Activated CD8-positive, alpha-beta memory T cell treated with anti-CD3 and anti-CD28 coated beads for 4 hours (primary cell): ENCODE measurements at places on chromosomes 7 and 10.

GRCh38 chr7:150404172-150404804, 25.2 kb downstream of the ZNF775 start:
- DNase-seq, result no peak

DNA sequence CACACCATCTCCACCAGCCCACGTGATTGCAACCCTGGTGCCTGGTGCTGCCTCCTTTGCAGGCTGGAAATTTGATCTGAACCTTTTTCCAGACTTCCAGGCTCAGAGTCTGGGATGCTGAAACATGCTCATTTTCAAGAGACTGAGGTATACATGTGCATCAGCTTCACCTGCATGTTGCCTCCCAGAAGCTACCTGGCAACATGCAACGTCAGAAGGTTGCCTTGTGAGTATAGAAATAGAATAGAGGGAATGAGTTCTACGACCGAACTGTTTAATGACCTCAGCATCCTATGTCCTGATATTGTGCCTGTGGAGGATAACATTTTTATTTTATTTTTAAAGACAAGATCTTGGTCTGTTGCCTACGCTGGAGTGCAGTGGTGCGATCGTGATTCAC, 1.9 kb upstream of the ZNF212 start:
- DNase-seq, result no peak

DNA sequence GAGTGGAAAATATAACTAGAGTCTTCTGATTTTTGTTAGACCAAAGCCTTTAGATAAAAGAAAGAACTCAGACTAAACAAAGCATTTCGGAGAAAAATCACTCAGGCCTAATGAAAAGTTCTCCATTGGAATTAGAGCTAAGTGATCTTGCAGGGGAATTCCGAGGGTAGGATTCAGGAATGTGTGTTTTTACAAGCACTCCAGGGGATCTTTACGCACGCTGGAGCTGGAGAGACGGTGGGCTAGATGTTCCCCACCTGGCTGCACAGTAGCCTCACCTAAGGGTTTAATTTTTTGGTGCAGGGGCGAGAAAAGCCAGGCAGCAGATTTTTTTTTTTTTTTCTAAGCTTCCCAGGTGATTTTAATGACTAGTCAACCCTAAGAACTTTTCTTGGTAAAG, 7.9 kb upstream of the PAPSS2 start:
- DNase-seq, result no peak

GRCh38 chr10:24851629-24852028, 100.8 kb downstream of the PRTFDC1 start:
- no peak for DNase-seq

GRCh38 chr7:95245828-95246500, 78.4 kb downstream of the PON1 start:
- DNase-seq, result no peak

DNA sequence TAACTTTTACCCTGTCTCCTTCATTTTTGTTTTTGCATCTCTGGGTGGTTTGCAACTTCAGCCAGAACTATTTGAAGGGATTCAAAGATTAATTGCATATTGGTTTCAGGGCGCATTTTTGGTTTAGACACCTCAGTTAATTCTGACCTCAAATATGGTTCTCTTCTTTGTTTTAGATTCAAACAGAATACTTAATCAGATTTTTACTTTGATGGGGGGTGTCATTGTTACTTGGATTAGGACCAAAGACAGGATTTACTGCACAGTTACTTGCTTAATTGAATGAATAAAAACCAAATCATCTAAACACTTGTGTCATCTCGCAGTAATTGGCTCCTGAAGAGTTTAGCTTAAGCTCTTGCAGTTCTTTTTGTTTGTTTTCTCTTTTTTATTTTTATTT, 100.9 kb downstream of the PHTF2 start:
- DNase-seq, result no peak

DNA sequence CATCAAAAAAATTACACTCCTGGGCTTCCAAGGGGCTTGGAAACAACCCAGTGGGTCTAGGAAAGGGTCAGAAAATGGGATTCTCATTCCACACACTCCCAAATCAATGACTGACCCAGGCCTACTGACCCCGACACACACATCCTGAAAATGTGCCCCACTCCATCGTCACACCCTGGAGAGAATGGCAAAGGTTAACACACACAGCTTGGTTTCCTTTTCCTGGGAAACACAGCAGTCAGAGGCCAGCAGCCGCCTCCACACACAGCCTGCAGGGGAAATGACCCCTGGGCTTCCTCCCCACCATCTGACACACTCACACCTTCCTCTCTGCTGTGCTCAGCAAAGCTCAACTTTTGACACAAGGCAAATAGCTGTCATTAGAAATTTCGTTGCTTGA, 42.9 kb downstream of the SH3PXD2A start:
- DNase-seq, result no peak

- DNase-seq, result no peak
These were observed 10.4 kb downstream of the CPA2 start for GRCh38 chr7:130276796-130277762.

DNA sequence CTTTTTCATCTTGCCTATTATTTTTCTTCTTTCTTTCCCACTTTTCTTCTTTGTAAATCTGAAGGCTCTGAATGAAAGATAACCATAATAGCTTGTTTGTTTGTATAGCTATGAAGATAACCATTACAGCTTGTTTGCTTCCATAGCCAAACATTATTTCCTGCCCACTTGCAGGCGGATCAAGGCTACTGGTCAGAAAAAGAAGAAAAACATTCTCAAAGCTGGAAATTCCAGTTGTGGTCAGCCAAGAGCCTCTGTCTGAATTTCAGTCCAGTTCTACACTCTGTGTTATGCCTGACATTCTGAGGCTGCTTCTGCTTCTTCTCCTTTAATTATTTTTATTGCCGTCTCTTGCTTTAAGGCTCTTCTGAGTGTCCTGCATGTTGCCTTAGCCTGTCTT, 48.9 kb downstream of the TMEM178B start:
- no peak for DNase-seq

- DNase-seq, result no peak
These were observed 255.3 kb downstream of the FZD1 start for GRCh38 chr7:91519241-91520158.

DNA sequence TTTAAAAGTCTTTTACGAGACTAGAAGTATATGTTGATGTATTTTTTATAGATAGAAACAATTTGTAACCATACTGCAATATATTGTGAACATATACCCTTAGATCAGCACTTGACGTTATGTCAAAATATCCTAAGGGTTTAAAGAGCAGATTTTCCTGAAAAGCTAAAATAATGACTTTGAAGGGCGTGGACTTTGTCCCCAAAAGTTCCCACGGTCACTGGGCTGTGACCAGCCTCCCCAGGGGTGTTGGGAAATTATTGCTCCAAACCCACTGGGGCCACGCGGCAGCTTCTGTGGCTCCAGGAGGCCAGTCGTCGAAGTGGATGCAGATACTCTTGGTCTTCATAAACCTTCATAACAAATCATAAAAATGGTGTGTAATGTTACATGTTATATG, 29.9 kb downstream of the DNAJB6 start:
- DNase-seq, result no peak

- no peak for DNase-seq
These were observed 35.0 kb downstream of the DNAJC12 start for GRCh38 chr10:67802767-67803538.

GRCh38 chr7:94396037-94396431, 1.3 kb downstream of the COL1A2 start:
- DNase-seq, result no peak

DNA sequence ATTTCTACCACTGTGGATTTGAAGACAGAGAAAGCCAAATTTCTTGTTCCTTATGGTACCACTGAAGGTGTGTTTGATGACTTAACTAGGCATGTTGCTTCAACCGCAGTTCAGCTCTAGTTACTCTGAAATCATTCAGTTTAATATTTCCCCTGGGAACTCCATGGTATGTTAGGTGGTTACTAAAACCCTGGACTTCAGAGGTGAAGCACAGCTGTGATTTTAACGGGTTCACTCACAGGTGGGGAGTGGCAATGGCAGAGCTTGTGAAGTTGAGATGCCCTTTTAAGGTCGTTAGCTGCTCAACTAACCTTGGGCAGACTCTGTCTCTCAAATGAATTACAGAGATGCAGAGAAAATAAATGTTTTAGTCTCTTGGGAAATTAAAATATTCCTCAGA, 163.6 kb upstream of the PHYHIPL start:
- DNase-seq, result no peak

DNA sequence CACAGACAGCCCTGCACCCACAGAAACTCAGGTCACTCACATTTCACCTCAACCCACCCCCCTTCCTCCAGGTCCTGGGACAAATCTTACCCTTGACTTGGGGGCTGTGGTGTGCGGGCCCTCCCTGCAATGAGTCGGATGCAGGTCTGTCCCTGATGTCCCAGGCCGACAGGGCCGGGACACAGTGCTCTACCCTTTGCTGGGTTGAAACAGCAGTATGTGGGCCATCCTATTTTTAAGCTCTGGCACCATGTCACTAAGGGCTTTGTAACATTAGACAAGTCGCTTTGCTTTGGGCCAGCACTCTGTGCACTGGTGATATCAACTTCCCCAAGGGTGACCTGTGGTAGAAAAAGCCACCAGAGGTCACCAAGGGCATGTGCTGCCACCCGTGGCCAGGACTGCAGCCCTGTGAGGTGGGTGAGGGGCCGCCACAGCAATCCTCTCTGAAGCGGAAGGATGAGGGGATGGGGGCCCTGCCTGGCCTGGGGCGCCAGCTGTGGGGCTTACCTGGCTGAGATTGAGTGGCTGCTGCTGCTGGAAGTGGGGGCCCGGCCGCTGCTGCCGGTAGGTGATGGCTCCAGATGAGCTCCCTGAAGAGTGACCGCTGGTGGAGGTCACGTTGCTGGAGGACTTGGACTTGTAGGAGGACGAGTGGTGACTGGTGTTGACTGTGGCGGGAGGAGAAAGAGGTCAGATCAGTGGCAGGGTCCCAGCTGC, 51.3 kb downstream of the CLEC2L start:
- DNase-seq, result no peak

DNA sequence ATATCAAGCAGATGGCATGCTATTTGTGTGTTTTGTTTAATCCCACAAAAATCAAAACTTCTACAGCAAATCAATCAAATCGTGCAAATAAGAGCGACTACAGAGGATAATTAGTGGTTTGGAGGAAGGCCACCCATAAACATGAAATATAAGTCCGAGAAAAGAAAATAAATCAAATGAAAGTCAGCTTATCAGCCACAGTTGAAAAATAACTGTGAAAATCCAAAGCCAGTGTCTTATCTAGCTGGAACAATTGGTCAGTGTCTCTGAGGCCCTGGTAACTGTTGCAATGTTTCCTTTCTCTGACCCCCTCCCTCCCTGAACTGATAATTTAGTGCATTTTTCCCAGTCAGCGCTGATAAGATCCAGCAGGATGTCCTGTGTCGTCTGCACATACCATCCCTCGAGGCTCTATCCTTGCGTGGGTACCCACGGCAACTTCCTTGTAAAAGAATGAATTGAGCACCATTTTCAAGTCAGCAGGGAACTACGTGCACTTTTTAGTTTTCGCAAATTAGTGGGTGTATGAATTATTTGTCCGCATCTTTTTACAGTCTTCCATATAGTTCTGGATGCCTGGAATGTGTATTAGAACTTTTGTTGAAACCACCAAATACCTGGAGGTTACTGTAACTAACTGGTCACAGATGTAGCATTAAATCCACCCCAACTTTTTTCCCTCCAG, 10.8 kb upstream of the JCAD start:
- no peak for DNase-seq

- DNase-seq, result no peak
These were observed 240.8 kb downstream of the KIF20B start for GRCh38 chr10:89942217-89942616.

DNA sequence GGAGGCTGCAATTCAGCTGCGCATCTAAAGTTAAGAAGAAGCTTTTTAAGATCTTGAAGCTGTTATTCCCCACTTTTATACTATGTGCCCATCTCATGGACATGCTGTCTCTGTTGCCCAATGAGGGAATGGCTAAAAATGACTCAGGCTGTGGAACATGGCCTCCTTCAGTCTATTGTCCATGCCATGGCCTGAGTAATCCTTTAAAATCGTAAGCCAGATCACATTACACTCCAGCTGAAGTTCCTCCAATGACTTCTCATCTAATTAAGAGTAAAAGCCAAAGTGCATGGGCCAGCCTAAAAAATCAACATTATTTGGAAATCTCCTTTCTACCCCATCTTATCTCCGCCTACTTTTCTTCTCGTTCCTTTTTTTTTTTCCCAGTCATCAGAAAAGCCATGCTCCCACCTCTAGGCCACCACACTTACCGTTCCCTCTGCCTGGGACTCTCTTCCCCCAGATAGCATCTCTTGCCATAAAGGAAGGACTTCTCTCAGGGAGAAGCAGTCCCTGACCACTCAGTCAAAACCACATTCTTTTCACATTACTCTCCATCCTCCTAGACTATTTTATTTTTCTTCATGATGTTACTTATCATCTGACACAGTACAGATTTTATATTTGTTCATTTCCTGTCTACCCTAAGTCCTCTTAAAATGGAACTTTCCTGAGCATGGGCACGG, 337.4 kb downstream of the PRPF18 start:
- no peak for DNase-seq

DNA sequence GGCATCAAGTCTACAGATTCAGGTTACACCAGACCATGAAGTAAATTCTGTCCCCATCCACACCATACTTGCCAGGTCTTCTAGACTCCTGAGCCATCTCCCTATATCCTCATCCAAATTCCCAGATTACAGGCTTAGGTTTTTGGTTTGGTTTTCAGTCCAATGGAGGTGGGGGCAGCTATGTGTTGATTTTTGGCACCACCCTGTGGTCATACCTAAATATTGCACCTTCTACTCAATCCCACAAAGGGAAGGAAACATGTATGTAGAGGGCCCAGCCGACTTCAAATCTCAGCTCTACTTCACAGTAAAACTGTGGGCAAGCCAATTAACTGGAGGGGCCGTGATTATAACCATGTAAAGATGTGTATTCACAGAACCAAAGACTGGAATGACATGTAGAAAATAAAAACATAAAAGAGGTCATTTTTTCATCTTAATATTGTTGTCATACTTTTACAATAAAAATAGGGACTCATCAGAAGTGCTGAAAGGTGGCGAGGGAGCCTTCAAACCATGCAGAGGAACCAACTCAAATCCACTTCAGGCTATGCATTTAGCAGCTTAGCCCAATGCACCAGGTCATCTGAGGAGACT, 19.8 kb downstream of the ERCC6 start:
- no peak for DNase-seq

- DNase-seq, result no peak
These were observed 97.0 kb downstream of the PFKFB3 start for GRCh38 chr10:6299743-6300105.
